ENCODE measurements at places on chromosomes 3 and 15.

DNA sequence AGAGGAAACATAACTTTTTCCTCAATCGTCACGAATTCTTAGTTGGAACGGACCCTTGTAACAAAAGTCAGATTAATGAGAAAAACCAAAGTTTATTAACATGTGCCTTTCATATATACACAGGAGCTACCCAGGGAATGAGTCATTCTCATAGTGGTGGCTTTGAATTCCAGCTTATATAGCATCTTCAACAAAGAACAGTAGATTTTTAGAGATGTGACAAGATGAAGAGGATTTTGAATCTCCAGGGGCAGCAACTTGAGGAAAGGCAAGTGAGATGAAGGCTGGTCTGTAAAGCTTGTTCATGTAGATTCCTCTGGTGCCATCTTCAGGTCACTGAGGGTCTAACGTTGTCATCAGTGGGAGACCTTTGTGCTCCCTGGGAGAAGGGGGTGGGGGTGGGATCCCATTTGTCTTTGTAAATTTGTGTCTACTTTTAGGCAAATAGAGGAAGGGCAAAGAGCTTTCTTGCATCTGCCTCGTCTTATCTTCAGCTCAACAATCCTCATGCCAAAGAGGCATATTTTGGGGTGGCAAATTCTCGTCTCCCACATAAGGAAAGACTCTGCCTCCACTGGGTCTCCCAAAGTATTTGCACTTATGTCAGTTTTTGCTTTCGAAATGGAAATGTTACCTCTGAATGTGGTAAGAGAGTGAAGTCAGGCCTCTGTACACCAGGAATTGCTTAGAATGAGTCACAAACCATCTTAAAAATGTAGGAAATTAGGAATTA is 29.5 kb downstream of the CLEC3B start:
- peak; percentile 80 for DNase-seq

- no peak for DNase-seq
These were observed 30.4 kb upstream of the SYNM start for GRCh38 chr15:99074446-99074845.

DNA sequence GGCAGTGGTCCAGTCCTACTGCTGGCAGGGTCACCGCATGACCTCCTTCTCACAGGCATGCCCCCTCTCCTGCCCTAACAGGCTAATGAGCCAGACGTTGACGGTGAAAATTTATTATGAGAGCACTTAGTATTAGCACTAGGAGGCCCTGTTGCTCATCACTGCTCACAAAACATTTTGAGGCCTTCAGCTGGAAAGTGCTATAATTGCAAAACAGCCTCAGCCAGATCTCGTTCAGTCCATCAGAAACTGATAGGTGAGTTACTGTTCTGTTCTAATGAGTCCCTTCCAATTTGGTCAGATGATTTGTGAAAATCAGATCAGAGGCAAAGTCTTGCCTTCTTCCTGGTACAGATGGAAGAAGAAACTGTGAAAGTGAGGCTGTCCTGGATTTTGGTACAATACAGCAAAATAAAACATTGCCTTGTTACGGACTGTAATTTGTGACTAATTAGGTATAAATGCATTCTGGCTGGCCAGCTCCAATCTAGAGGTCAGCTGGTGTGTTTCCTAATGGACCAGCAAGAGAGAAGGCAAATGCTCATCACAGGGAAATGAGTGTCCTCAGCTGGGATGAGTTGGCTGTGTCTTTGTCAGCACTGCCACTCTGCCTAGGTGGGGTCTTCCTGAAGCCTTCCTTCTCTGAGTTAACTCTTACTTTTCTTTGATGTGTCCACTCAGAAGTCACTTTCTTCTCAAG is 316.8 kb downstream of the CHST2 start:
- no peak for DNase-seq

DNA sequence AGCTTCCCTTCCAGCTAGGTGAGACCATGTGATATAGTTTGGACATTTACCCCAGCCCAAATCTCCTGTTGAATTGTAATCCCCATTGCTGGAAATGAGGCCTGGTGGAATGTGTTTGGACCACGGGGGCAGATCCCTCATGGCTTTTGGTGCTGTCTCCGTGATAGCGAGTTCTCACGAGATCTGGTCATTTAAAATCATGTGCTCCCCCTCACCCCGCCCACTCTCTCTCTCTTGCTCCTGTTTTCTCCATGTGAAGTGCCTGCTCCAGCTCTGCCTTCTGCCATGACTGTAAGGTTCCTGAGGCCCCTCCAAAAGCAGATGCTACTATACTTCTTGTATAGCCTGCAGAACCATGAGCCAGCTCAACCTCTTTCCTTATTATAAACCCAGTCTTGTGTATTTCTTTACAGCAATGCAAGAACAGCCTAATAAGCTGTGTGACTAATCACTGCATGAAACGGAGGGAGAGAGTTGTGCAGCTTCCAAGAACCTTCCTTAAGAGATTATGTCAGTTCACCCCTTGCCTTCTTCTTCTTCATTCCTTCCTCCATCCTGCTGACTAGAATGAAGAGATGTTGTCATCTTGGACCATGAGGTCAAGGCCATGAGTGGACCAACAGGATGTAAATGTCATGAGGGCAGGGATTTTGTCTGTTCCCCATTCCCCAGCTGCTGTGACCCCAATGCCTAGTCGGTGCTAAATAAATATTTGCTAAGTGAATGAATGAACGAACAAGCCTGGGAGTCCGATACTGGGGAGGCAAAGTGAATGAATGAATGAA is 91.0 kb downstream of the CPN2 start:
- no peak for DNase-seq

DNA sequence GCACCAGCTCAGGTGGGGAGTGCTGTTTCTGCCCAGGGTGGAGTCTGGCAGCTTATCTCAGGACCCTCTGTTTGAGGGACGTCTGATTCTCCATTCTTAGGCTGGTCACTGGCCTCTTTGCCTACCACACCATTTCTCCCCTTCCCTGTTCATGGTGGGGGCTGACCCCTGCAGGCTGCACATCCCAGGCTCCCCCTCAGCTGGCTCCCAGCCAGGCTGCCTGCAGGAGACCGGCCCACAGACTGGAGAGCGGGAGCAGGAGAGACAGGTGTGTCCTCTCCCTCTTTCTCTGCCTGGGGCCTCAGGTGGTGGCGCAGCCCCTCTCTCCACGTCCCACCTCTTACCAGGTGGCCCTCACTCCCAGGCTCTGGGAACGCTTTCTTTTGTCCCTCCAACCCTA is 60.8 kb downstream of the RAB11A start:
- DNase-seq, result no peak

- DNase-seq, result no peak
These were observed 23.6 kb downstream of the PRR20G start for GRCh38 chr3:127264292-127264691.

DNA sequence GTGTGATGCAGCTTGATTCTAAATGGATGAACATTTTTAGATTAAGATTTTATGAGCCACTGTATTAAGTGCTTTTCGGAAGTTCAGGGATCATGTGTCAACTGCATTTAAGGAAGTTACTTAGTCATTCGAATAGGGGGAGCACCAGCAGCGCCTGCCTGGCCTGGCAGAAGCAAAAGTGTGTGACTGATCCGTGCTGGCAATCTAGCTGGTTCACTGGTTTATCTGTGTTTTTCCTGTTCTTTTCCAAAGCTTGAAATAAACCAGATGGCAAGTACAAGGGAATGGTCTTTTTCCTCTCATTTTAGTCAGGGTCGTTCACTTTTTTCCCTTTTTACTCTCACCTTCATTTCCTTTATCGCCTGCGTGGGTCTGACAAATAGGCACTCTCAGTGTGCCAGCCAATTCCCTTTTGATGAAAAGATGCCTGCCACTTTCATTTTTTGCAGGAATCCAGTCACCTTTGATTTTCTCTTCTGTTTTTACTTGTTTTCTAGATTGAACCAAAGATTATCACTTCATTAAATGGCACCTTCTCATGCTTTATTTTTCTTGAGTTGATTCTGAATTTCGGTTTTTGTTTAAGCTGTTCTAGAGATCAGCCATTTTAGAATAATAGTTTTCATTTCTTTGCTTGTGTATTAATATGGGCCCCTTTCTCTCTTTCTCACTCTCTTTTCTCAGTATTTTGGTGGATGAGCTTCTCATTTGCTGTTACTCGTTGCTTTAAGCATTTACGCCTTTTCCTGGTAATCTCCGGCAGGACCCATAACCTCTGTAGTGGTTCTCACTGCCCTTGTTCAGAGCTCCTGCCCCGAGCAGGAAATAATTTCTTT is 2.8 kb downstream of the ABHD2 start:
- DNase-seq, result peak; percentile 90

DNA sequence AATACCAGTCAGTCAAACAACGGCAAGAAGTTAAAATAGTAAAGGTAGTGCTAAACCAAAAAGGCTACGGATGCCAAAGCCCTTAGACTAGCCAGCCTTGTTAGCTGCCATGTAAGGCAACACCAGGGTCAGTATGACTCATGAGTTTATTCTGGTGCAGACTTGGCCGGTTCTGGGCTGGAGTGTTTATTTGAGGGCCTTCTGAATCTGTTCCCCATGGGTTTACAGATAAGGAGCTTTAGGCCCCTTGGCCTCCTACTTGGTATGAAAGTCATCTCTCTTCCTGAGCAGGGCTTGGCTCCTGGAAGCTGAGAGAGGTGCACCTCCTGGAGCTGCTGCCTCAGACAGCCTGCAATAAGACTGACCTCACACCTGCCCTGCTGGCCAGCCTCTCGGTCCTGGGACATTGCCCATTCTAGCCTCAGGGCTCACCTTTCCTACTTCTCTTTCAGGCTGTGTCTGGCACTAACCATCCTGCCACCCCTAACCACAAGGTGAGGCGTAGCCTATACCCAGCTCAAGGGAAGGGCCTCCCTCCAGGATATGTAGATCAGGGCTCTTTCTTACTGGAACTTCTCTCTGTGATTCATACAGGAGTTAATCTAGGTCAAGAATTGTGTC is 10.4 kb upstream of the RTP1 start:
- DNase-seq, result peak; percentile 57
